Effector CD4-positive, alpha-beta T cell (primary cell): ENCODE measurements at places on chromosomes 3 and 15.
A peak's percentile ranks its signal among the peaks of the same experiment; 100 is the strongest.

GRCh38 chr15:70121624-70122302 is 24.0 kb upstream of the TLE3 start:
- DNase-seq: no peak

DNA sequence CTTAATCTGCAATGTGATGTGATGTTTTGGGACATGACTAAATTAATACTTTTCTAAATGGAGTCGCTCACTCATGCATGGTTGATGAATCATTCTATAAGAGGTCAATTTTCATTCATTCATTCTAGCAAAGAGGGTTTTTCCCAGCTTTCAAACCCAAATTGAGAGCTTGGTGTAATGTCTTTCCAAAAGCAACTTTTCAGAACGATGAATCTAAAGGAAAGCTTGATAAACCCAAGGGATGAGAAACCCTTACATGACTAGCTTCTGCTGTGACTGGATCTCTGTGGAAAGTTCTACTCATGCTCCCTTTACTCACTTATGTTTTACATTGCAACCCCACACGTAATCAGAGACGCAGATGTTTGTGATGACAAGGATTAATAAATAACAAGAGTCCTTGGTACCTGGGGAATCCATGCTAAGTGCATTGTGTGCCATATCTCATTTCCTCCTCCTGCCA is 47.7 kb downstream of the PDZRN3 start:
- no peak for DNase-seq

- DNase-seq: no peak
Observed at GRCh38 chr15:33027306-33028035, 167.0 kb downstream of the FMN1 start.

DNA sequence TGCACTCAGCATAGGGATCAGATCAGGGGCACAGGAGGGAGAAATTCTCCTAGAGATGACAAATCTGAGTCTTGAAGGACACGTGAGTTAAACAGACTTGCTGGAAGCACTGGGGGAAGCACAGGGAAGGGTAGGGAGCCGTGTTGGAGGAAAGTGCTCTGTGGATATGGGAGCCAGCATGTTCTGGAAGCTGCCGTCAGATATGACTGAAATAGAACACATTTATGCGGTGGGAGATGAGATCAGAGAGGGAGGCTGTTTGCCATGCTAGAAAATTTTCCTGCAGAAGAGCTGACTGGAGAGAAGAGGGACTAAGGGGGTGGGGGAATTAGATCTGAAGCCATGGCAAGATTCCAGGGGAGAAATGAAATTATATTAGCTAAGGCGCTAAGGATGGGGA is 1.8 kb downstream of the TAMM41 start:
- no peak for DNase-seq

DNA sequence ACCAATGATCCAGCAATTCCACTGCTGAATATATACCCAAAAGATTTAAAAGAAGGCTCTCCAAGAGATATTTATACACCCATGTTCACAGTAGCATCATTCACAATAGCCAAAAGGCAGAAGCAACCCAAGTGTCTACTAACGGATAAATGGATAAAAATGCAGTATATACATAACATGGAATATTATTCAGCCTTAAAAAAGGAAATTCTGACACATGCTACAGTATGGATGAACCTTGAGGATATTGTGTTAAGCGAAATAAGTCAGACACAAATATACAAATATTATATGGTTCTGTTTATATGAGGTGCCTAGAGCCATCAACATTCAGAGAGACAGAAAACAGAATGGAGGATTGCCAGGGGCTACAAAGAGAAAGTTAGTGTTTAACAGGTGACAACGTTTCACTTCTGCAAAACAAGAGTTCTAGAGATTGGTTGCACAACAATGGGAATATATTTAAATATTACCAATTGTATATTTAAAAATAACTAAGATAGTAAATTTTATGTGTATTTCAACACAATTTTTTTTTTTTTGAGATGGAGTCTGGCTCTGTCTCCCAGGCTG is 69.4 kb downstream of the STAG1 start:
- no peak for DNase-seq

GRCh38 chr3:182979103-182979673 is 1.1 kb downstream of the DCUN1D1 start:
- DNase-seq: no peak

GRCh38 chr3:40387001-40387894 is at the start of gene ENTPD3:
Gene ENTPD3, plus strand, starts transcription at chr3:40387184. Its CDS starts 874 bp downstream, at chr3:40388058.
- peak; percentile 3 for DNase-seq

DNA sequence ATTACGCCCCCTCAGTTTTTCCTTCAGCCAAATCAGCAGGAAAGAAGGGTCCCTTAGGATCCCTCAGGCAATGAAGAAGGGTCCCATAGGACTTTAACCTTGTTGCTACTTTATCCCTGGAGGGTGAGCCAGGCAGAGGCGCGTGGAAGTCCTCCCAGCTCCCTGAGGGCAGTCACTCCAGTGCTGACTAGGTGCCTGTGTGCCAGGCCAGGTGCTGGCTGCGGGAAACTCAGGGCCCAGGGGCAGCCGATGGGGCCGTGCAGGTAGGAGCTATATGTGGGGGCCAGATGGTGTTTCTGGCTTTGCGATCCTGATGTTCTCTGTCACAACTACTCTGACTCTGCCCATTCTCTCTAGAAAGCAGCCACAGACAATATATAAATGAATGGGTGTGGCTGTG is 42.8 kb upstream of the IQSEC1 start:
- no peak for DNase-seq

DNA sequence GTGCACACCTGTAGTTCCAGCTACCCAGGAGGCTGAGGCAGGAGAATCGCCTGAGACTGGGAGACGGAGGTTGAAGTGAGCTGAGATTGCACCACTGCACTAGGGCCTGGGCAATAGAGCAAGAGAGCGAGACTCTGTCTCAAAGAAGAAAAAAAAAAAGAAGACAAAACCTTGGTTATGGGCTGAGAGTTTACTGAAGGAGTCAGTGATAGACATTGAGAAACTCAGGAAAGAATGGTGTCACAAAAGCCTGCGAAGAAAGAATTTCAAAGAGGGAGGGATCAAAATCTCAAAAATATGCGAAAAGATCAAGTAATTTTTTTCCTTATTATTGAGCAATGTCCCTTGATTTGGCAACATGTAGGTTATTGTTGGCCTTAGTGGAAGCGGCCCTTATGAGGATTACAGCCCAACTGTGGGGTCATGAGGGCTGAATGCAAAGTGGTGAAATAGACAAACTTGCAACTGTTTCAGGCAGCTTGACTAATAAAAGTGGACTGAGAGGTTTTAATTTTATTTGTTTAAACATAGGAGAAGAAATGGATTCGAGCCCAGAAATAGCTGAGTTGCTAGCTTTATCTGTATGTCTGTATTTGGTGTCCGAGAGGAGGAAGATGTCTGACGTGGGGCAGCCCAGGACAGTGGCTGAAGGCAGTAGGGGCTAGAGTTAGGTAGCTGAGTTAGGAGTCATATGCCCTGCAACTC is 18.8 kb upstream of the CELF6 start:
- no peak for DNase-seq

DNA sequence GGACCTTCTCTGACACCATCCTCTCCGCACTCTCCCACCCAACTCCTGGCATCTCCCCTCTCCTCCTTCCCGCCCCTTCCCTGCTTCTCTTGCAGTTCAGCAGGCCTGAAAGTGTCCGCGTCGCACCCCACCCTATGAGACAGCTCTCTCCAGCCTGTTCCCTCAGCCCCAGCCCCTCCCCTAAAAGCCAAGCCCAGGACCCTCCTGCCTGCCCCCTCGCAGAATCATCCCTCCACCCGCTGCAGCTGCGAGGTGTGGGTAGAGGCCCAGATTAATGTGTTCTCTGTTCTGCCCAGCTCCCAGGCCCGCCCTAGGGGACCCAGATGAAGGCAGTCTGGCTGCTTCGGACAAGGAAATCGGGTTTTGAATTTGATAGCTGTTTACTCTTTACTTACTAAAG is 410 bp downstream of the PRR23E start:
- no peak for DNase-seq

DNA sequence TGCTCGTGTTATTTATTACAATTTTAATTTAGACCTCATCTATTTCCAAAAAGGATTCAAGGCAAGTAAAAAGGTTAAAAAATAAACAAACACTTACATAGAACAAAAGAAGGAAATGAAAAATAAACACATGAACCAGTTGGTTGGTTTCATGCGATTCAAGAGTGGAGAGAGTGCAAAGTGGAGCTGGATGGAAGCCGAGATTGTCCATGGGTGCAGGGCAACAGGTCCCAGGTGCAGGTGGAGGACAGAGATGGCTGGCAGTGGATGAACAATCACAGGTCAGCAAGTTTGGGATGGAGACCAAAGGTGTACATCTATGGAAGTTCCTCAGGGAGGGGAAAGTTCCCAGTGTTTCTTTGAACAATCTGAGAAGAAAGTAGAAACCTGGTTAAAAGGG is 11.6 kb upstream of the SEMA5B start:
- DNase-seq: no peak

DNA sequence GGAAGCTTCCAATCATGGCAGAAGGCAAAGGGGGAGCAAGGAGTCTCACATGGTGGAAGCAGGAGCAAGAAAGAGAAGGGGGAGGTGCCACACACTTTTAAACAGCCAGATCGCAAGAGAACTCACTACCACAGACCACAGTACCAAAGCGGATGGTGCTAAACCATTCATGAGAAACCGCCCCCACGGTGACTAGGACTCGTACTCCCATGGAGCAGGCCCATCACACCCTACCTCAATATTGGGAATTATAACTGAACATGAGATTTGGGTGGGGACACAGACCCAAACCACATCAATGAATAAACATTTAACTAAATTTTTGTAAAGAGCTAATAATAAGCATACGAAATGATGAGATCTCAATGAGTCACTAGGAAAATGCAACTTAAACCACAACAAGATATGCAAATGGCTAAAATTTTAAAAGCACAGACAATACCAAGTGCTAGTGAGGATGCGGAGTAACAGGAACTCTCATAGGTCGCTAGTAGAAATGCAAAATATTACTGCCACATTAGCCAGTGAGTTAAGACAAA is 10.0 kb downstream of the MRPS25 start:
- peak; percentile 6 for DNase-seq

DNA sequence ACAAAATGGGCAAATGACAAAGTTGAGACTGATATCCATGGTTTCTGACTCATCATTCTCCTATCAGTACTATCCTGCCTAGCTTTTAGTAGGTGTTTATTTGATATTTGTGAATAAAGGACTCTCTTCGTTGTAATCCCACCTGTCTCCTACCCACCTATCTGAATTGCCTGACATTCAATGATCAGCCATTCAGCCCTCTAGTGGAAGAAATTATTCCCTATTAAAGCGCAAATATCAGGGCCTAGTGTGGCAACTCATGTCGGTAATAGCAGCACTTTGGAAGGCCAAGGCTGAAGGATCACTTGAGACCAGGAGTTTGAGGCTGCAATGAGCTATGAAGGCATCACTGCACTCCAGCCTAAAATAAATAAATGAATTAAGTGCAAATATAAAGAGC is 195.7 kb upstream of the SETMAR start:
- DNase-seq: no peak

DNA sequence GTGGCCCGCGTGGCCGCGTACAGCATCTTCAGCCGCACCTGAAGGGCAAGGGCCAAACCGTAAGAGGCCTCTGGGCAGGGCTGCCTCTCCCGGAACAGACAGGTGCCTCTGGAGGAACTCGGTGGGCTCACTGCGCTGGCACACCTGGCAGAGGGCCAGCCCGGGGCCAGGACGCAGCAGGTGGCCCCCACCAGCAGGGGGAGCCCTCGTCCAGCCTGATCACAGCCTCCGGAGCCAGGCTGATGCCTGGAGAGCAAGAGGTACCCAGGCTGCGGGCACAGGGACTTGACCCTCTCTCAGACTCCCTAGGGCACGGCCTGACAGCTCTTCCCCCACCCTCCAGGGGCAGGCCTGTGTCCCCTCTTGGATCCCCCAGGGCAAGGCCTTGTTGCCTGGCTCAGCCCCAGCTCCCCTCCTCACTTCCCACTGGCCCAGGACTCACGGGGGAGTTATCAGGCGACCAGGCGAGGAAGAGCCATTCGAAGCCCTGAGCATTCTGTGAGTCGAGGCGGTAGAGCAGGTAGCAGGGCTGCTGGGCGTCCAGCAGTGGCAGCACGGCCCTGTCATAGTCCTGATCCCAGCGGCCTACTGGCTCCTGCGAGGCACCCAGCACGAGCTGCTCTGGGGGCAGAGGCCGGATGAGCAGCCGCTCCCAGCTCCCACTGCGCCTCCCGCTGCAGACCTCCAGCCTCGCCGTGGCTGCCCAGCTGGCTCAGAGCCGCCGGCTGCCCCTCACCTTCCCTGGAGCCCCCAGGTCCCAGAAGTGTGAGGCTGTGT is 6.2 kb upstream of the TLR9 start:
- peak; percentile 91 for DNase-seq

- DNase-seq: no peak
Observed at GRCh38 chr3:128068156-128068620, 16.0 kb downstream of the SEC61A1 start.

DNA sequence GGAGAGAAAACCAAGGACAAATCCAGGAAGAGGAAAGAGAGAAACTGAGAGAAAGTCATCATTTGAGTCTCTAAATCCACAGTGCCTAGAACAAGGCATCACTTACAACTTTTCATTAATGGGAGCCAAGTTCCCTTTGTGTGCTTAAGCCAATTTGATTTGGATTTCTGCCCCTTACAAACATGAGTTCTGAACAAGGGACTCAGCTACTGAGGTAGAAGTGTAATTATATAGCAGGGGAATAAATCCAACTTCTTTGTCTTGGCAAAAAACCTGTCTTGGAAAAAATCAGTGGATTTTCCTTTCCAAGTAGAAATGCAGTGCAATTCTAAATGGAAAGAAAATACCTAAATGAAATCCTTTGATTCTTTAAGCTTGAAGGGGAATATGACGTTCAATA is 307.2 kb upstream of the CNTN3 start:
- DNase-seq: no peak

DNA sequence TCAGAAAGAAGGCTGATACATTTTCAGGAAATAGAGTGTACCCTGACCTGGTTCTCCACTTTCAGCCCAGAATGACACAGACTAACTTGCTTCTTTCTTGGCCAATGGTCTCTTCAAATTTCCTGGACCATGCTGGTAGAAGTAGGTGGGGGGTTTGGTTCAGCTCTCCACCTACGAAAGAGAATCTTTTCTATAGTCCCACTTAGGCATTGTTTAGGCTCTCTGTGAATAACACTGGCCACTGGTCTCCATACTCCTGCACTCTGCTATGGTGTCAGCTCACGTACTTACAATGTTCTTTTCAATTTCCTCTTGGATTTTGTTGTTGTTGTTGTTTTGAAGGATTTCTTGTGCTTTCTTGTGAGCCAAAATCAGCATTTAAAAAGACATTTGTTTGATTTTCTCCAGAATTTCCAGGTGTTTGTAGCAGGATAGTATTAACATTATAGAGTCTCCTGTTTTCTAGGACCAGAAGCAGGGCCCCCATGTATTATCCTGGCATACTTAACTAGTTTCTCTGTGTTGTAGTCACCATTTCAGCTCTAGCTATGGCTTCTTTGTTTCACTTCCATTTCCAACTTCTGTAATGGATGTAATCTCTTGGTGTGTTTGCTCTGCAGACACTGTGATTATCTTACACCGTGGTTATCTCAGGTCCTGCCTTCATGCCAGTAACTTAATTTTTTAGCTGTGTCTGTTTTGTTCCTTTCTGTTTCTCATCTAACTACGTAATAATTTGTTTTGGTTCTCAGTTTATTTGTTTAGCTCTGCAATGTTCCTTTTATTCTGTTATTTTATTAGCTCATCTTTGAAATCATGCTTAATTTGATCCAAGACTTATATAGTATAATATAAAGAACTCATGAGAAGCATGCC is 61.4 kb downstream of the CHRNA7 start:
- DNase-seq: no peak

- no peak for DNase-seq
Observed at GRCh38 chr3:61066800-61067199, 184.5 kb downstream of the FHIT start.
